ENCODE measurements at places on chromosomes 12 and 14. TPM values are rescaled to one million over a fixed set of nuclear protein-coding genes. Genes with fewer than 3 reads are reported as not detected.

DNA sequence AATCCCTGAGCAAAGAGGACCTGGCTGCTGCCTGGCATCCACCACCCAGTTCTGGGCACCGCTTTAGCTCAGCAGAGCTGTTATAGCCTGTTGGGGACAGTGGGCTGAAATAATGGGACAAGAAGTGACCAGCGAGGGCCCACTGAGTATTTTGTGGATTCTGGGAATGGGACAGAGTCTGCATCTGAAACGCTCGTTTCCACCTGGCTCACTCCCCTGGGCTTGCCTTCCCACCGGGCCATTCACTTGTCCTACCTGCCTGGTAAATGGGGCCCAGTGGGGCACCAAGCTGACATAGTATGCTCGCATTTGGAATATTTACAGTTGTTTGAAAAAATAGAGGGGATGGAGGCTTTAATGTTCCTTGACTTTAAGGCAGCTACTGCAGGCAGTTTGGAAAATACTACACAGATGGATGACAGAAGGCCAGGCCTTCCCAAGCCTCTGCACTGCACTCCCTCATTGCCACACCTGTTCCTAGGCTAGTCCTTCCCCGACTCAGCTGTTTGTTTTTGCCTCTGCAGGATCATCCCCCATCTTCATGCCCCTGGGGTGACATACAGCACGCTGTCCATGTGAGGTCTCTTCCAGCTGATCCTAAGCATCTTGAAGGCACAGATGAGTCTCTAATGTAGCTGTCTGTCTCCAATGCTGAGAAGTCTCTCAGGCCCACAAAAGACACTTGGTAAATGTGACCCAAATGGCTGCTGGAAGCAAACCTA, 61.3 kb upstream of the DICER1 start:
- no peak for DNase-seq

DNA sequence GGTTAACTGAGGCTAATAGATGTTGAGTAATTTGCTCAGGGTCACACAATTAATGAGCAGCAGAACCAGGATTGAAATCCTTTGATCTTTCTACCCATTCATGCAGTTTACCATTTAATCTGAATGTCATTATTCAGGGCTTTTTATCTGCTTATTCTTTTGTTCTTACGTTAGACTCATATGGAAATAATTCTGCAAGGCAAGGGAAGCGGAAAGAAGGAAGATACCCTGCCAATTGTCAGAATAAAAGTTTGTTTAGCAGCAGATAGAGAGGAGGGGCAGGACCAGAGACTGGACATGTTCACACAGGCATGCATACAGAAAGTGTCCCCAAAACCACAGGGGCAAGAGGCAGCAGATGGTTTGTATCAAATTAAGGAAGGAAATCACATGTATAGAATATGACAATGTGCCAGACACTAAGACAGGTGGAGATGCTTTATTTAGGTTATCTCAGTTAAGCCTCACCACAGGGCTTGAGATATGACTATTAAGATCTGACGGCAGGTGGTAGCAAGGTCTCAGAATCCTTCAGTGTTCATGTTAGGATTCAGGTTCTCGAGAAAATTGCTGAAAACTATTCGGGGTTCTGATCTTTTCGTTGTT, 29.8 kb downstream of the BRMS1L start:
- DNase-seq = no peak

GRCh38 chr12:51281202-51281924, 11.1 kb upstream of the SMAGP start:
- no peak for DNase-seq

The CLEC6A gene
- not detected for total RNA-seq

The KRT78 gene
- total RNA-seq = not detected

GRCh38 chr12:122399592-122400373, 22.7 kb downstream of the CLIP1 start:
- peak; percentile 82 for DNase-seq

GRCh38 chr14:22448905-22449599, 140.0 kb downstream of the DAD1 start:
- DNase-seq = no peak

DNA sequence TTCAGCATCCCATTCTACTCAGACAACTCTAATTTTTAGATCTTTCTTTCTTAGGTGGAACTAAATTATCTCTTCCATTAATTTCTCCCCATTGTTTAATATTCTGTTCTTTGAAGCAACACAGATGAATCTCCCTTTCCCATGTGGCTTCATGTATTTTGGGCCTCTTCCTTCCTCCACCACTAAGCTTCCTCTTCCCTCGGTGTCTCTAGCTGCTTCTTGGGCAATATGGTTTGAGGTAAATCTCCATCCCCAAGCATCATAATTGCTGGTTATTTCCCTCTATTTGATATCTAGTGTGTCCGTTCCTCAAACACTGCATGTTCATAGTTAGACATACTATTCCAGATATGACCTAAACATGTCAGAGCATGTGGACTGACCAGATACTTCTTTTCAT, 119.2 kb downstream of the PELI2 start:
- no peak for DNase-seq

The MDP1 gene
- 5.0 TPM for total RNA-seq

DNA sequence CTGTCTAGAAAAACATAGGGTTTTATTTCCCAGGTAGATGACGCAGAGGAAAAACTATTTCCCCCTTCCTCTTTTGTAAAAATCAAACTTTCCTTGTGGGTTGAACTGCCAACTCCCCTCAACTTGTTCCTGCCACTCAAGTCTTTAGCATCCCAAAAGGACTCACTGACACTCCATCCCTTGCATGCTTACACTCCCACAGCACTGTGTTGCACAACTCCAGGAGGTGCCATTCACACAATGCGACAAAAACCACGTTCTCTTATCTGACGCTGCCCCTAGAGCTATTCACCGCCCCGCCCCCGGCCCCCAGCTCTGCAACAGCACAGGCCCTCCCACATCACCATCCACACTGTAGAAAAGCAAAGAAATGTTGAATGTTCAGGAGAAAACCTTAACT, 16.9 kb upstream of the STON2 start:
- no peak for DNase-seq

DNA sequence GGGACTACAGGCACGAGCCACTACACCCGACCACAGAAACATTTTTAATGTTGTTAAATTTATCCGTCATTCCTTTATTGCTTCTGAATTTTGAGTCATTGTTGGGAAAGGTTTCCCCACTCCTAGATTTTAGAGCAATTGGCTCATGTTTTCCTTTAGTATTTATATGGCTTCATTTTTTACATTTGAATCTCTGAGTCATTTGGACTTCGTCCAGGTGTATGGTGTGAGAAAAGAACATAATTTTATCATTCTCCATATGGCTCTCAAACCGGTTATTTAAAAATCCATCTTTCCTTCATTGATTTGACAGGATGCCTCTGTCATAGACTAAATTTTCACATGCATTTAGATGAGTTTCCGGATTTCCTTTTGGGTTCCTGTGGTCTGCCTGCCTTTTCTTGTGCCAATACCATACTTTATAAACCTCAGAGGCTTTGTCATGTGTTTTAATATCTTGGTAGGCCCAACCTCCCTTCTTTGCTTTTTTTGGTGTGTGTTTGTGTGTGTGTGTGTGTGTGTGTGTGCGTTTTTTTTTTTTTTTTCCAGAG, 30.9 kb downstream of the LRTM2 start:
- DNase-seq = no peak

DNA sequence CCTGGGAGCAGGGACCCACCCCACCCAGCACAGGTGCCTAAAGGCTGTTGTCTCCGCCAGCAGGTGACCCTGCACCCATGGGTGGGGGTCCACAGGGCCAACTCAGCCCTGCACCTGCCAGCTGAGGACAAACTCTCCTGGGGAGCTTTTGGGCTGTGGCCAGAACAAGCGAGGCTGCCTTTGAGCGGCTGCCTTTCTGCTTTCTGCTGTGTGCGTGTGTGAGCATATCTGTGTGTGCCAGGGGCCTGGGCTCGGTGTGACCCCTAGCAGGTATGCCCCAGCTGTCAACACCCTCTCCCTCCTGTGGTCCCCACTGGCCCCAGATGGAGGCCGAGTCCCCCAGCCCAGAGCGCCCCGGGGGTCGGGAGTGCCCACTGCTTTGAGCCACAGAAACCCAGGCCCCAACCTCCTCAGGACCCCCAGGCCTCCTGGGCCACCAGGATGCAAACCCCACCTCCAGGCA, 25.9 kb upstream of the GPR132 start:
- DNase-seq = no peak

The COX8C gene
- not detected for total RNA-seq

- no peak for DNase-seq
Observed at GRCh38 chr14:62778852-62779251, 266.4 kb downstream of the KCNH5 start.

DNA sequence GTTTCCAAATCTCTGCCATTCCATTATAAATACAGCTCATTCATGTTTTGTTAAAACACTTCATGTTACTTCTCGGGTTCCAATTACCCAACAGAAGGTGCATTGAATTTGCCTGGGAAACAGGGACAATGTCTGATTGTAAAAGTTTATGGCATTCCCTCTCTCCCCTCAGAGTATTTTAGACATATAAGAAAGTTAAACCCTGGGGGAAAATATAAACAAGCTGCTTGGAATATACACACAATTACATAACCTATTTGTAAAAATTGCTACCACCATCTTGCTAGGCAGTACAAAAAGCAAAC, 60.0 kb downstream of the BTG1 start:
- no peak for DNase-seq

- DNase-seq = no peak
Observed at GRCh38 chr14:88998027-88998426, 173.6 kb downstream of the TTC8 start.

The CAPZA3 gene
- 0.33 TPM for total RNA-seq

- DNase-seq = no peak
Observed at GRCh38 chr14:99887407-99887806, 94.2 kb downstream of the EML1 start.

GRCh38 chr12:43805149-43805859, 813 bp downstream of the TWF1 start:
- no peak for DNase-seq

DNA sequence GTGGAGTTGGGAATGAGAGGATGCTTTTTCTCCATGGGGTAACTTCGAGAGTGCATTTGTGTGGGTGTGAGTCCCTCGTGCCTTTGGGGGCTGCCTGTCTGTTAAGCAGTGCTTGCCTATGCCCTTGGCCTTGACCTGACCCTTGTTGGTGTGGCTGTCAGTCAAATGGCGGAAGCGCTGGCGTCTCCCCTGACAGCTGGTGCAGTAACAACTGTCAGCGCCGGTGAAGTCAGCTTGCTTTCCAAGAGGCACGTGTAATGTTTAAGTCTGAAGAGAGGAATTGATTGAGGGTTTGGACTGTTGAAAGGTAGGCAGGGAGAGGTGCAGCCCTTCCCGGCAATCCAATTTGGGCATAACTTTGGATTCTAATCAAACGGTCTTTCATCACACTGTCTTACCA, 211.3 kb downstream of the AACS start:
- no peak for DNase-seq

GRCh38 chr12:66036317-66036716, 94.2 kb downstream of the LLPH start:
- DNase-seq = no peak

DNA sequence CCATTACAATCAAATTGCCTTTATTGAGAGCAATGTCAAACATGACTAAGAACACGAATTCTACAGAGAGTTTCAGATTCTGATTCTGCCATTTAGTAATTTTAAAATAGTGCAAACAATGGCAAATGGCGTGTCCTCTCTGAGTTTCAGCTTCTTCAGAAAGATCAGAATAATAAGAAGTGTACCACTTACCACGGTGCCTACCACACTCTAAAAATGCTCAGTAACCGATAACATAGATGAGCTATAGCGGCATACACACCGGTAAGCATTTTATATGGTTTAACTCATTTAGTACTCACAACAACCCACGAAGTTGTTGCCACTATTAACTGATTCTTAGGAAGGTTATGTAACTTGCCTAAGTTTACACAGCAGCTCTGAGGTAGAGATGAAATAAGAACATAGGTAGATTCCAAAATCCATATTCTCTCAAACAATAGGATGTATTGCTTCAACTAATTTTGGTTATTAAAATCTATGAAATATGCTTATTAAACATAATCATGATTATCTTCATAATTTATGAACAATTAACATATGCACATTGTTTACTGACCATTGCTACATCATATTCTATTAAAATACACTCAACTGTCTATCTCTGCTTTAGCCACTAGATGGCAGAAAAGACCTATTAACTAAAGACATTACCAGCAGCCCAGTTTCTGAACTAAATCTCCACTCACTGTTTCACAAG, 38.3 kb downstream of the SLC6A15 start:
- DNase-seq = no peak

GRCh38 chr12:12294215-12295005, 27.6 kb upstream of the LRP6 start:
- peak; percentile 74 for DNase-seq

The LTB4R2 gene
- 6.9 TPM for total RNA-seq

- DNase-seq = no peak
Observed at GRCh38 chr14:103192246-103192840, 69.1 kb downstream of the TNFAIP2 start.

The SSPN gene
- total RNA-seq = 0.58 TPM

DNA sequence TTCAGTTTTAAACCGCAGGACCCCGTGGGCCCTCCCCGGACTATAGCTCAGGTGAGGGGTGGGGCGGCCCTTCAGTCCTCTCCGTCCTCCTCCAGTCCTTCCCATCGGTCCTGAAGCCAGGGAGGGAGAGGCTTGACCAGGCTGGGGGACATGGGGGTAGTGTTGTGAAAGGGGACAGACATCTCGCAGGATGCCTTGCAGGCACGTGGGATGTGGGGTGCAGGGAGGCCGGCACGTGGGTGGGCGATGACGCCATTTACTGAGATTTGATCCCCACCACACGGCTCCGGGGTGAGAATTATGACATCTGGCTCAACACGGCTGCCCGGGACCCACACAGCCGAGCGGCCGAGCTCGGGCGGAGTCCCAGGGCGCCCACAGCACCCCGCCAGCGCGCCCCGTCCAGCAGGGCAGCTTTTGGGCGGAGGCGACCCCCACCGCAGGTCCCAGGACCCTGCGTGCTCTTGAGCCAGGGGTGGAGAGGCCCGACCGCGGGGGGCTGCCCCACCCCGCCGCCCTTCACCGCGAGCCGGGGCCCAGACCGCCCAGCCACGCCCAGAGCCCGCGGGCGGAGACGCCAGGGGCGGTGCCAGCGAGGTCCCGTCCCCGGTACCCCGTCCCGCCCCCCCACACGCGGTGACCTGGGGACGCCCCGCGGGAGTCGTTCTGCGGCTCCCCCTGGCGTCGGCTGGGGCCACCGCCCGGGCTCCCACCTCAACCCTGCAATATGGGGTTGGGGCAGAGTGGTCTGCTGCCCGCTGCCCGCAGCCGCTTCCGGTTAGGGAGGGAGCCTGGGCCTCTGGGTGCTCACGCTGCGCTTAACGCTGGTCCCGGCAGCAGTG, 3.3 kb upstream of the EXOC3L4 start:
- peak; percentile 76 for DNase-seq

Measured in left lobe of liver (tissue), 2 donors.